ENCODE measurements at places on chromosomes 6 and 20.

DNA sequence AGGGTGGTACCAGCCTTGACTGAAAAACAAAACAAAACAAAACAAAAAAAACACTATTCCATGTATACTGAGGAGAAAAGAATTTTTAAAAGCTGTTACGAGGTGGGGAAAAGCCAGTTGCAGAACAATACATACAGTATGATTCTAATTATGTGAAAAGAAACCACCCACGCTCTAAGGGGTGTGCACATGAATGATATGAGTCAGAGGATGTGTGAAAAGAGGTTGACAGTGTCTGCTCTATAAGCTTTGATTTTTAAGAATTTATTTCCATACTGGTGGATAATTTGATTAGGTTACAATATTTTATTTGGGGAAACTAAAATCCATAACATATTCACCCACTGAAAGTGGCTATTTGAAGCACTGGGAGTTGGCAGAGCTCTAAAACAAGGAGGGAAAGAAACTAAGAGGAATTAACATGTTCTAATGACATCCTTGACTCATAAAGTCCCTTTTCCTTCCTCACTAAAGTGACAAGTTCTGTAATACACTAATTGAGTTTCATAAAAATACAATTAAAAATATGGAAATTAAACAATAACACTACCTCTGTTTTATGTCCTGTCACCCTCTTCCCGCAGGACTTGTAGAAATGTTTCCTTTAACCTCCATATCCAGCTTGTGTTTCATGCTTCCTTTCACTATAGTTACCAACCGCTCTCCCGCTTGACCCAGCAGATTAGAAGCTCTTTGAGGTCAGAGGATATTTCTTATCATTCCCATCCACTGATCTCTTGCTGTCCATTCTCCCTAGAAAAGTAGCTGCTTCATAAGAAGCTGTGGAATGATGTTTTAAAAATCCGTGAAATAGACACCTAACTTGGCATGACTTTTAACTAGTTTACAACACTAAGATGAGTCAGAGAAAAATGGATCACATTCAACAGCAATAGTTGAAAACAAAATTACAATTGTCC lies 118.6 kb upstream of the CCDC28A start:
- DNase-seq: no peak

GRCh38 chr6:166853371-166854325 lies 102.7 kb downstream of the RNASET2 start:
- DNase-seq: no peak

DNA sequence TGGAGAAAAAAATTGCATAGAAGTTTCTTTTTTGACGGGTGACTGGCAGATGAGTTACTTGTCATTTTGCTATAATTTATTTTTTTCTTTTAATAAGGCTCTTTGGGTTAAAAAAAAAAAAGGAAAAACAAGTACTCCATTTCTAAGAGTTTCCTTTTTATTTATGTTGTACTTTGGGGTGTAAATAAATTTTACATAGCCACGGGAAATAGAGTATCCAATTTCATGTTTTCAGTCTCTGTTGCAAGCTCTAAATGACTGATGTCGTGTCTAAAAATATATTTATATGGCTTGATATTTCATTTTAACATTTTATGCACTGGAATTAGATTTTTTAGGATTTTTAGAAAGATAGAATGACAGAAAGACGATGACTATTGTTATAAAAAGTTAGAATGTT lies 3.4 kb downstream of the EYA4 start:
- DNase-seq: no peak

- no peak for DNase-seq
These were observed 152.9 kb downstream of the AKAP7 start for GRCh38 chr6:131288214-131288613.

- no peak for DNase-seq
These were observed 68.0 kb downstream of the PLCG1 start for GRCh38 chr20:41205313-41205712.
